ENCODE measurements at places on chromosomes 7 and 10.

DNA sequence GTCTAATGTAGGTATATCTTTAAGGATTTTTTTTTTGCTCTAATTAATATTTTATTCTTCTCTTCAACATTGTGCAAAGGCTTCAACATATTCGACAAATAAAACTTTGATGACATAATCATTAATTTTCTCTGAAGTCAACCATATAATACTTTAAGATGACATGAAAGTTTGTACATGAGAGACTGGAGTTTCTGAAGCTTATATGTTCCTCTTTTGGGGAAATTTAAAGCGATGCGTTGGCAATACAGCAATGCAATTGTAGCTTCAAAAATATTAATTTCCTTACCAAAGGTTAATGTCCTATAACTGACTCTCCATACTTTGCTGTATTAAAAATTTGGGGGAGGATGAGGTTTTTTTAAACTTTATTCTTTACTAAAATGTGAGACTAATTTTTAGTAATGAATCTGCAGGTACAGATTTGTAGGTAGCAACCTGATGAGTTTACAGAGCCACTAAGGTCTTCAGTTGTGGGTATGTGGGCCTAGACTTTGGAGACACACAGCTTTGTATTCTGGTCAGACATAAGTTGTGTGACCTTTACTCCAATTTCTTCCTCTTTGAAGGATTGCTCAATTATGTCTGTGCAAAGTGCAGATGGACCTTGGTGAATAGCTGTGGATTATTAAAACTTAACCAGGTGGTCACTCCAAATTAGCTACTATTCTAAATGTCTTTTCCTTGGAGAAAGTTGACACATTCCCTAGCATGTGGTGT is 18.0 kb upstream of the LIPA start:
- DNase-seq, result no peak

DNA sequence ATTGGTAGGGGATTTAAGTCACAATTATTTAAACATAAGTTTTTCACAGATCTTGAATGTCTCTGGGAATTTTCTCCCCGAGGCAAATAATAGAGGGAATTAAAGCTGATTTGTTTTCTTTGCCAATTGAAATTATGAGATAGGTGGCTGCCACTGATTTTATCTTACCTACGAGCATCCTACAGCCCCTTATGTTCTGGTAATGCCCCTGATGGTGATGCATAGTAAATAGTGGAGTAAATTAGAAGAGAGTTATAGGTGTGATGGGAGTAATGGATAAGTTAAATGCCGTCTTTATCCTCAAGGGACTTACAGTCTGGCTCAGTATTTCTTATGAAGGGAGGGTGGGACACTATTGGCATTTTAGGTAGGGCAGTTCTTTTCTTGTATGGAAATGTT is 58.1 kb downstream of the HDAC9 start:
- DNase-seq, result no peak

DNA sequence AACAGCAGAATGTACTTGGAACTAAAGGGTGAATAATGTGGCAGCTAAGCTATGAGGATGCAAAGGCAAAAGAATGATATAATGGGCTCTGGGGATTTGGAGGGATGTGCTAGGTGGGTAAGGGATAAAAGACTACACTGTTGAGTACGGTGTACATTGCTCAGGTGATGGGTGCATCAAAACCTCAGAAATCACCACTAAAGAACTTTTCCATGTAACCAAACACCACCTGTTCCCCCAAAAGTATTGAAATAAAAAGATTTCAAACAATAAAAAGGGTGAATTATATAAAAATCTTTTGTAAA is 1.6 kb upstream of the CHCHD2 start:
- DNase-seq, result no peak

- no peak for DNase-seq
Observed at GRCh38 chr7:22564511-22565045, 64.6 kb upstream of the STEAP1B start.

DNA sequence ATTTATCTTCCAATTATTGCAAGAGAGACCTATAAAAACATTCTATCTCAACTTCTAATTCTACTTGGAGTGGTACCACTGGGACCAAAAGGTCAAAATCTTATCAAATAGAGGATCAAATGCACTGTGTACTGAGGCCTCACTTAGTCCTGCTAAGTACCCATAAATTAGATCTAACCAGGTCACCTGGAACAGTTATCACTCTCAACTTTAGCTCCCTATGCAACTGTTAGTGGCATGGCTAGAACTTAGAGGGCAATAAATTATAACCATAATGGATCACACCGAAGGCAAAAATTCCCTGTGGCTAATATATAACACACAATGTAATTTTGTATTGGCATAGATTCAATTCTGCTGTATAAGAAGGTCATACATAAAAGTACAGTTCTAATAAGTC is 428.9 kb downstream of the PCDH15 start:
- no peak for DNase-seq

DNA sequence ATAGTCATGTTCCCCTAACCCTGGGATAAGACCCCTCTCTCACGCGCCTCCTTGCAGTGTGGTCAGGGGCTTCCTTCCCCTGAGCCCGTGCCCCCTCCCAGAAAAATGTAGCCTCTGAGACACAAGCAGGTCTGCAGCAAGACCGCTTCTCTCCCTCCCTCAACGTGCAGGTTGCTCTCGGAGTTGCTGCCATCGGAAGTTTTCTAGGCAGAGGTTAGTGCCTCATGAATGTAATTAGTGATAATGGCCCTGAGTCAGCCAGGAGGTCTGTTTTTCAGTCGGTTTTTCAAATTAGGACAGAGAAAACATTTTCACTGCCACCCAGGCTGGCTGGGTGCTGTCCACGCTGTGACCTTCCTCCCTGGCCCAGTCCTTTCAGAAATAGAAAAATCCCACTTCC is 43.2 kb upstream of the PRLHR start:
- DNase-seq, result no peak

GRCh38 chr7:36438211-36438610 is 48.5 kb downstream of the ANLN start:
- DNase-seq, result no peak

- DNase-seq, result no peak
Observed at GRCh38 chr7:96685353-96685752, 24.3 kb downstream of the SEM1 start.

- DNase-seq, result peak; percentile 29
Observed at GRCh38 chr10:6269953-6270867, 67.5 kb downstream of the PFKFB3 start.

DNA sequence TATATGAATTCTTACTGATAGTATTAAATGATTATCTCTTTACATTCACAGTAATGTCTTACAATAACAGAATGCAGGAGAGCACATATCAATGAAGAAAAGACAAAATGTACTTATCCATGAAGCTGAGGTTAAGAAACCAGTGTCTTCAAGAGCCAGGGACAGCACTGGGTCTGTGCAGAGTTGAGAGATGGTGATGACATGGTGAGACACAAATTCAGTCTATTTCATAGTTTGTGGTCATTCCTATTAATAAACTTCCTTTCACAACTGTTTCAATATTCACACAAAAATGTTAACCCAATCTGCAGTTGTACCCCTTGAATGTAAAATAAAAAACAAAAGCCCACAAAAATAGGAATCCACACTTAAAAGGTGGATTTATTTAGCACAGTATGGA is 5.3 kb upstream of the MAGI2 start:
- no peak for DNase-seq

DNA sequence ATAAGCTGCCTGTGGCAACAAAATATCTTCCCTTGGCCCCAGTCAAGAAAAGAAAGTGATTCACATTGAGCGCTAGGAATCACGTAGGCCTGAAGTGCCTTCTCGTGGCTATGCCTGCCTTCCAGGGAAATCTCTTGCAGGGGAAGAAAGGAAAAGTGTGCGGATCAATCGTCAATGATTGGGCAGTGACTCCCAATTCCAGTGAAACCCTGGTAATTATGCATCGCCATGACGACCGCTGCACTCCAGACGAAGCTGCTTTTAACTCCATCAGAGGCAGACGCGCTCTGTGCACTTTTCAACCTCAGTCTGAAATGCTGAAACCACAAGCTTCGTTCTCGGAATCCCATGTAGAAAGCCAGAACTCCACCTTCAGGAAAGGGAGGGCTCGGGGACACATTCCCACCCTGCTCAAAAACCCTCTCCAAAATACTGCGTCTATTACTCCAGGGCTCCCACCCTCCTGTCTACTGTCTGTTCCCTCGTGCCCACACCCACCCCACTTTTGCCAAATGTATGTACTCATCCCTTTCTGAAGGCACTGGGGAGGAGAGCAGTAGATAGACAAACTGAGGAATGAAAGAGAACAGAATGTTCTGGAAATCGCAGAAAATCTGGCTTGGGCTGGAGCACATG is 24.2 kb upstream of the PRKAG2 start:
- no peak for DNase-seq

GRCh38 chr10:822661-823367 is 108.7 kb downstream of the LARP4B start:
- no peak for DNase-seq

- DNase-seq, result no peak
Observed at GRCh38 chr10:68829521-68829920, 2.2 kb downstream of the STOX1 start.

GRCh38 chr7:137316648-137317353 is 26.7 kb downstream of the PTN start:
- DNase-seq, result no peak

DNA sequence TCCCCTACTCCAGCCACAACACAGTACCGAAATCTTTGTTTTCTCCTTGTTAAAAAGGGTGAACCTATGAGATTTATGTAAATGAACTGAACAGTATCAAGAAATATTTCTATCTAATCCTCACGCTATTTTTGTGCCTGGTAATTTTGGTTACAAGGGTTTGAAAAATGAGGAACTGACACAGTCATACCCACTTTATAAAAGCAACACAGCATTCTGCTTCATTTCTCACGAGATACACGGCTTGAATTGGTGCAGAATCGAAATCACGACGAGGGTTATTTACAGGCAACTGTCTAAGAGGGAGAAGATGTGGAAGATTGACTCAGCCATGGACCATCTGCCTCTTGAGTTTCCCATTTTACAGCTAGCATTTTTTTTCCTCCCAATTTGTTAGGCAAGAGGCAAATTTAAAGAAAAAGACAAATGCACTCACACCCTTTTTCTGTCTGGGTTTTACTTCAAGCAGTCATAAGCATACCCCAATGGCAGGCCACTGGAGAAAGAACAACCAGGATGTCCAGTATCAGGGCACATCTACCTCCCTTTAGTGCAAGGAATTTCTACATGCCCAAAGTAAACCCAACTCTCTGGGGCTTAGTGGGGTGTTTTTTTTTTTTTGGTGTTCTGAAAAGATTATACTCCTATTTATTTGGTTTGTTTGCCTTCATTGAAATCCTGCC is 108.1 kb downstream of the ITGB8 start:
- no peak for DNase-seq

DNA sequence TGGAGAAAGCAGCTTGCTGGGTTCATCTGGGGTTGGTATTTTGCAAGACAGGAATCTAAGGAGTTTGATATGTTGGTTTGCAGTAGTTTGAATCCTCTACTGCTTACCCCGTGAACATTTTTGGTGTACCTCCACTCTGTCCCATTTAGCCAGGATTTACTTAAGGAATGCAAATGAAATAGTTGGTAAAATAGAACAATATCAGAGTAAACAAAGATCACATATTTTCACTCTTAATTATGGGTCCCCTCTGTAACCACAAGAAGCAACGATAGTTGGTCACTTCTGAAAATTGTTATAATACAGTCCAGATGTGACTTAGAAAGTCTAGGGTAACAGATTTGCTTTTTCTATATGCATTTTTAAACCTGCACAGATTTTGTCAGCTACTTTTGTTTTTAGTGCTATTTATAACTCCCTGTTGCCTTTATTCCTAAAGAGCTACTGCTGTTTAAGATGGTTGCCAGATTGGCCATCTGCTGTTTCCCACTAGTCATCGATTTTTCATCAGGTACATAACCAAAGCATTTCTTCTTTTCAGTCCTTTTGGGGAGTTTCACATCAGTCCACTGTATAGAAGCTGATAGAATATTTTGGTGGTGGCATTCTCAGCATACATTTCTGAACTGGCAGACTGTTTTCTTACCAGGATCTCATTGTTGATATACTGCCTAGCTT is 37.6 kb downstream of the MAPK8 start:
- no peak for DNase-seq

DNA sequence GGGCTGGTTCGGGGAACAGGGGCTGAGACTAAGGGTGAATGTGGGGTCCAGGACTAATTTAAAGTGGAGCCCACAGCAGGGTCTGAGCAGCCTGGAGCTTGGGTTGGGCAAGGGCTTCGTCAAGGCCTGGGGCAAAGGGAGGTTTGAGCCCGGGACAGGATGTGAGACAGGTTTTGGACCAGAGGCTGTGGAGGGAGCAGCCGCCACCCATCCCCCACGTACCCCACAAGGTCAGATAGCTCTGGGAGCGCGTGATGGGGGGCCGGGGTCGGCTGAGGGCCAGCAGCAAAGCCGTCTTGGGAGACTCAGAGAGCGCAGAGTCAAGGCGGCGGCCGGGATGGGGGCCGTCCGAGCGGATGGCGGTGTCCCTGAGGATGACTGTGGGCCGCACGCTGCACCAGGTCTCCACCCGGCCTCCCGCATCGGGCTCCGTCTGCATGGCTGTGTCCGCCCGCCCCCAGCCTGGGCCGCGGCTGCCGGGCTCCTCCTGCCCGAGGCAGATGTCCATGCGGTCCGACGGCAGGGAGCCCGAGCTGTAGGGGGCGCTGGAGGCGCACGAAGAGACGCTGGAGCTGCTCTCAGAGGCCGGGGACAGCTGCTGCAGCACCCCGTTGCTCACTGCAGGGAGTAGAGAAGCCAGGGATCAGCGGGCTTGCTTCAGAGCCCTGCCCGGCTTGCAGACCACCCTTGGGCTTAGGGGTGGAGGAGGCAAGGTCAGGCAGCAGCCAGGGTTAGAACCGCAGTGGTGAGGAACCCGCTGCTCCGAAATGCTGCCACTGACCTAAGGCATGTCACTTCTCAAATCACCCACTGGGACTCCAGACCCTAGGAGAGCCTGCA is 12.1 kb downstream of the PDZD7 start:
- DNase-seq, result no peak

DNA sequence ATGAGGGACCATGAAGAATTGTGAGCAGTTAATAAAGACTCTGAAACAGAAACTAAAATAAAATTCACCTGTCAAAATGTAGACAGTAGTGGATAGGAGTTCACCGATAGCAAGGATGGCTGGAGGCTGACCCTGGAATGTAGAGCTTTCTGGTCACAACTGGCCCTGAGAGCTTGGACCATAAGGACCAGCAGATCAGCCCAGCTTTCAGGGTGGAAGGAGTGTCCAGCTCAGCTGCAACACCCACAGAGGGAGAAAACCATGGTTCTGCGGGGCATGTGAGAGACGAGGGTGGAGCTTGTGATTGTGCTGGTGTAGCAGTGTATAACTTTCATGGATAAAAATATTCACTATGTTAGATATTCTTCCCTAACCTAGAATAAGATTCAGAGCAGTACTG is 199.9 kb downstream of the KCND2 start:
- no peak for DNase-seq
